ENCODE measurements at places on chromosomes 2 and 18.
A peak's percentile ranks its signal among the peaks of the same experiment; 100 is the strongest.

- no peak for DNase-seq
These were observed 16.2 kb upstream of the FHL2 start for GRCh38 chr2:105415007-105415406.

- no peak for DNase-seq
These were observed 647.8 kb downstream of the SATB2 start for GRCh38 chr2:198809976-198810375.

DNA sequence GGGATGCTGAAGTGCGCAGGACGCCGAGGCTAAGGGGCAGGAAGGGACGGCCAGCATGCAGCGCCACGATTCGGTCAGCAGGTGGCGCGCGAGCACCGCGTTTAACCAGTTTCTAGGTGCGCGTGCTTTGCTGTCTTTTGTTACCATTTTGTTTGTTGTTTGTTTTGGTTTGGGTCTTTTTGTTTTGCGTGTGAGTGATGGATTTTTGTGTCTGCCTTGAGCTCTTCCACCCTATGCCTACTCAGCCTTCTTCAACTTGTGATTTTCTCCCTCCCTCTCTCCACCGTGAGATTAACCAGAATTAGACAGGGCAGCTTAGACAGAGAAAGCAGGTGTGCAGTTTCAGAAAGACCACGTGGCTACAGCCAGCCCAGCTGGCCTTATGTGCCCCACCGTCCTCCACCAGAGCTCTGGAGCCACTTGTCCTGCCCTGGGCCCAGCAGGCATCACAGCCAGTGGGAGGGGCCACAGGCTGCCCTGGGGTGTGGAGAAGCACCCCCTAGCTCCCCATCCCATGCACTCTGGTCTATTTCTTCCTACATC lies 180.2 kb downstream of the RNF144A start:
- peak; percentile 79 for DNase-seq

GRCh38 chr18:8607776-8608742 lies 1.2 kb upstream of the RAB12 start:
- no peak for DNase-seq

DNA sequence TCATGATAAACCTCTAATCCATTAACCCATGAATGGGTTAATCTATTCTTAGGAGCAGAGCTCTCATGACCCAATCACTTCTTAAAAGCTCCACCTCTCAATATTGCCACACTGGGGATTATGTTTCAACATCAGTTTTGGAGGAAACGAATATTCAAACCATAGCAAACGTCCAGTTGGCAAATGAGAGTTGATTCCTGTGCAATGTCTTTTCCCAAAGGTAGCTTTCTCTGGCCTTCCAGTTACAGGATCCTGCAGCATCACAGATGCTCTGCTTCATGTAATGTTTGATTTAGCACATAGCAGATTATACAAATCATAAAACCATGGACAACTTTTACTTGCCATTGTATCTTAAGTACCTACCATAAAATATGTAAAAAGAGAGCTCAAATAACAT lies 481.0 kb downstream of the TNS1 start:
- no peak for DNase-seq

GRCh38 chr2:229945975-229946374 lies 23.7 kb downstream of the FBXO36 start:
- DNase-seq = no peak

GRCh38 chr2:55236992-55237543 lies 4.6 kb downstream of the RPS27A start:
- DNase-seq = no peak

GRCh38 chr2:95669441-95669991 lies 77.7 kb downstream of the TRIM43 start:
- DNase-seq = no peak

- DNase-seq = no peak
These were observed 195.4 kb upstream of the ARL4C start for GRCh38 chr2:234691968-234692955.

GRCh38 chr2:238098901-238099713 lies 1.0 kb upstream of the ESPNL start:
- no peak for DNase-seq

- DNase-seq = no peak
These were observed 178.6 kb downstream of the ZBTB7C start for GRCh38 chr18:48230467-48231113.

GRCh38 chr2:26621469-26622199 lies 19.5 kb downstream of the CIB4 start:
- no peak for DNase-seq

DNA sequence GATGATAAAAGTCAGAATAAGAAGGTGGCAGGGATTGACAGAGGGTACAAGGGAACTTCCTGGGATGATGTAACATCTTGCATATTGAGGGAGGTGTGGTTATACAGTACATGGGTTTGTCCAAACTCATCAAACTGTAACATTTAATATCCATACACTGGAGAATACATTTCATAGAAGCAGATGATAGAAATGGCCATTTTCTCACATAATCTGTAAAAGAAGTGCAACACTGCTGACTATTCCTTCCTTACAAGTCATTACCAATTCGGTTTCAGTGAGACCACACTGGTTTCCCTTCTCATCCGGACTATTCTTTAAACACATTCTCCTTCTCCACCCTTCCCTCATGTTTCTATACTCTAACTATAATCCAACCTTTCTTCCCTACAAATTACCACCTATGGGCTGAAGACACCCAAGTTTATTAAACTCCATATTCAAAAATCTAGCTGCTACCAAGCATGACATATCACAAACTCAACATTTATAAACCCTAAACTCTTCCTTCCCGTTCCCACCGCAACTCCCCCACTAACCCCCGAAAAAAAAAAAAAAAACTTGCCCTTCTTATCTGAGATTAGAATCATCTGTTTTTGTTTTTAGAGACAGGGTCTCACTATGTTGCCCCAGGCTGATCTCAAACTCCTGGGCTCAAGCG lies 1.6 kb downstream of the COX7A2L start:
- DNase-seq = no peak

- no peak for DNase-seq
These were observed 5.2 kb downstream of the TMEM18 start for GRCh38 chr2:671787-672605.

- DNase-seq = no peak
These were observed 694.9 kb downstream of the KCNJ3 start for GRCh38 chr2:155393406-155393805.

- no peak for DNase-seq
These were observed 792.2 kb downstream of the EPHA4 start for GRCh38 chr2:220779931-220780330.

GRCh38 chr18:24989760-24990593 lies 362.0 kb downstream of the ZNF521 start:
- no peak for DNase-seq

DNA sequence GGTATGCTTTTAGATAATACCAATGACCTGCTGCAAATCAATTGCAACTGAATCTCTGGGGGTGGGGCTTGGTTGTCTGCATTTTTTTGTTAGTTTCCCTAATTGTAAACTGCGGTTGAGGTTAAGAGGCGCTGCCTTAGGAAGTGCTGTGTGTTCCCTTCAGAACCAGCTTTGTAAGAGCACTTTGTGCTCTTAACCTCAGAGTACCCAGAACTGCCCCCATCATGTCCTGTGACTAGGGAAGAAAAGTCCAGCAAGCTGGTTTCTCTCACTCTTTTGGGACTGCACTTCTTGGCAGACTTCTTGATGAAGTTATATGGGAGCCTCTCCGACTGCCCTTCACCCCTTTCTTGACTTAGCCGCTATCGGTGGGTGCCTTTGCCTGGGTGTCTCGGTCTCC lies 245.5 kb upstream of the CXCR4 start:
- DNase-seq = no peak

DNA sequence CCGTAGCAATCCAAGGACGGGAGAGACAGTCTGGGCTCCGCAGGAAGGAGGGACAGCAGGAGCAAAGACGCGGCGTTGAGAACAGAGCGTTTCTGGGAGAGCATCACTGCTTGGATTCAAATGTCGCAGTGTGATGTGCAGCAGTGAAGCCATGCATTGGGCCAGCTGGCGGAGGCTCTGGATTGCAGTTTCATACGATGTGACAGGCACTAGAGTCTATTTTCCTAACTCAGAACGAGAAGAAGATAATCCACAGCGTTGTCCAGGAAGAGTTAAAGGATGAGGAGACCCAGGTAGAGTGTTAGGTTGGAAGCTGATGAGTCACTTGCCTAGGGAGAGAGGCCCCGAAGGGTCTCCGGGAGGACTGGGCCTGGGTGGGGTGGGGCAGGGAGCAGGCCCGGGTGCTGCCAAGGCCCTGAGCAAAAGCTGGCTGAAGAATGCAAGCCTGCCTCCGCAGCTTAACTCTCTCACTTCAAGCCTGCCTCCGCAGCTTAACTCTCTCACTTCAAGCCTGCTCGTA lies 17.7 kb upstream of the SEMA4C start:
- no peak for DNase-seq

GRCh38 chr2:50515638-50516037 lies 516.3 kb downstream of the NRXN1 start:
- DNase-seq = no peak

DNA sequence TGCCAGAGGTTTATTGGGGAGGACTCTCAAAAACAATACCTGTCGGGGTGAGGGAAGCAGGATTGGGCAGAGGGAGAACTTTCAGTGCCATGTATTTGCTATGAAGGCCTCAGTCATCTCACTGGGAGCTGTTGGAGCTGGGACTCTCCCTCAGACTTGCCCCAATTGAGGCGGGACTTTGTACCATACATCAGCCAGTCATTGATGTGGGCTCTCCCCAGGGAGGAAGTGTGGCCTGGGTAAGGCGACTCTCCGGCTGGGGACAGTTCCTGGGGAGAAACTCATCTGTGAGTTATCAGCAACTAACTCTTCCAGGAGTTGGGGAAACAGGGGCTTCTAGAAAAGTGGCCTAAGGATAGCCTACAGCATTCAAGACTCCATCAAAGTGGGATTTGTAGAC lies 66.5 kb downstream of the FTCDNL1 start:
- DNase-seq = no peak

DNA sequence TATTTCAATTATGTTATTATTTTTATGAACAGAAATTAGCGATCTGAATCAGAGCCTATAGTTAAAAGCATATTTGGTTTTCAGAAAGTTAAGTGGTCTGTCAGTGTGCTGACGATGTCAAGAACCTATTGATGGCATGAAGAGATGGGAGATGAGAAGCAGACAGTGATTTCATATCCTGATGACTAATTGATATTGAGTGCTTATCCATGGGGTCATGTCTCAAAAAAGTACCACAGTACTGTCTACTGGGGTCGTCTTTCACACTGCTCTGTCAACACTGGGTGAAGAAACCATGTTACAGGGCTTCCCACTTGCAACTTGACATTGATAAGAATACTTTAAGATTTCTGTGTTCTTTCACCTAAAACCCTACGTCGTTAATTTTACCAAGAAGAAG lies 297.1 kb downstream of the AFF3 start:
- no peak for DNase-seq

DNA sequence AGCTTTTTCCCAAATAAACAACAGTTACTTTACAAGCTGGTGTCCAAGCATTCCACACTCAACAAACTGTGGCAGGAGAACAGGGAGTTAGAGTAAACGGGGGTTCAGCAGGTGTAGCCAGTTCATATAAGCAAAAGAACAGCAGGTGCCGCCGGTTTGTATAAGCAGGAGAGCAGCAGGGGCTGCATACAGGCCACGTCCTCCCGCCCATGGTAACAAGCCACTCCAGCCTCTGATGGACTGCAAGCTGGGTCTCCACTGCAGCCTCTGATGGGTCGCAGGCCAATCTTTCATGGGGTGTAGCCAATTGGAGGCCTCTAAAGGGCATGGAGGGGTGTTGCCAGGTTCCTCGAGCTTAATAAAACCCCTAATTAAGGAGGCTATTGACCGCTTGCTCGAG lies 189.3 kb downstream of the ANKRD30B start:
- DNase-seq = no peak

DNA sequence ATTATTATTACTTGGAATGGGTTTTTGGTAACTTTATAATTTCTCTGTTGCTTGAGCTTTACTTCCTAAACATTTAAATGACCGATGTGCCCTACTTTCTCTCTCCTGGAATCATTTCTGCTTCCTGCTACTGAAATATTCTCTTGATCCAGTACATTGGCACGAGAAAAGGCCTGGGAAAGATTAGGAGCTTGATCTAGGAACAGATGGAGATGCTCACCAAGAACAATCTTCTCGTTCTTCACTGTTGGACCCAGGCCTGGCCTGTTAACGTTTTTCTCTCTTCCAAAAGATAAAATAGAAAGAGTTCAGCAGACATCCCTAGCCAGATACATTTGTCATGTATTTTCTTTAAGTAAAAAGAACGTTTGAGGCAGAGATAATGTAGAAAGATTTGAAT lies 1356.8 kb upstream of the CRIM1 start:
- no peak for DNase-seq

DNA sequence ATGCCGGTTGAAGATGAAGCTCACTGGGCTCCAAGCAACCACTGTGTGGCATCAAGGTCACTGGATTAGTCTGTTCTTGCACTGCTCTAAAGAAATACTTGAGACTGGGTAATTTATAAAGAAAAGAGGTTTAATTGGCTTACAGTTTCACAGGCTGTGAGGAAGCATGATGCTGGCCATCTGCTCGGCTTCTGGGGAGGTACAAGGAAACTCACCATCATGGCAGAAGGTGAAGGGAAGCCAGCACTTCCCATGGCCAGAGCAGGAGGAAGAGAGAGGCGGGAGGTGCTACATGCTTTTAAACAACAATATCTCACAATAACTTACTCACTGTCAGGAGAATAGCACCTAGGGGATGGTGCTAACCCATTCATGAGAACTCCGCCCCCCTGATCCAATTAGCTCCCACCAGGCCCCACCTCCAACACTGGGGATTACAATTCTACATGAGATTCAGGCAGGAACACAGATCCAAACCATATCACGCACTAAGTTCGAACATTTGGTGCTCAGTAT lies 109.7 kb upstream of the MGAT5 start:
- DNase-seq = no peak

GRCh38 chr2:85577386-85578242 lies at the start of gene VAMP8:
Gene VAMP8 (plus strand): TSS chr2:85577586. CDS start chr2:85577647, 61 bp downstream.
- DNase-seq = peak; percentile 65

DNA sequence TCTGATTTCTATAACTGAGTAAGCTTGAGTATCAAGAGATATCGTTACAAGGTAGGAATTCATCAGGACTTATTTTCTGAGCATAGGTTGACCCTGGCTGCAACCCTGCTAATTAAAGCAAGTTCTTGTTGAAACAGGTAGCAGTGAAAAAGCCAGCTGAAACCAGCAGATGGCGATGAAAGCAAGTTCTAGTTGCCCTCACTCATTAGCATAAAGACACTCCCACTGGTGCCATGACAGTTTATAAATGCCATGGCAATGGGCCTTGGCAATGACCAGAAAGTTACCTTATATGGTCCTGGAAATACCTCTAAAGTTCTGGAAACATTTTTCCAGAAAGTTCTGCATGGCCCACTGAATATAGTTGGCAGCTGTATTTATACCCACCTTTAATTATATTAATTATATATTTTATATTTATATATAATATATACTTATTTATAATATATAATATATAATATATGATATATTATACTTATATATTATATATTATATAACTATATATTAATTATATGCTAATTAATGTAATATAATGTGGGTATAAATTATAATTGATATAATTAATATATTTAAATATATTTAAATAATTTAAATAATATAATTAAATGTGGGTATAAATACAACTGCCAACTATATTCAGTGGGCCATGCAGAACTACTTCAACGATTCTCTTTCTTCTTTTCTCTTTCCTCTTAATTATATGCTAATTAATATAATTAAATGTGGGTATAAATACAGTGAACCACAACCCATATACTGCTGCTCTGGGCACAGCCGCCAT lies 188.0 kb downstream of the CDH7 start:
- DNase-seq = no peak

- no peak for DNase-seq
These were observed 67.4 kb downstream of the ADNP2 start for GRCh38 chr18:80176334-80177073.

GRCh38 chr2:146734042-146734820 lies 1110.6 kb upstream of the ACVR2A start:
- no peak for DNase-seq

GRCh38 chr2:176096986-176097819 lies 2.4 kb upstream of the HOXD12 start:
- peak; percentile 65 for DNase-seq
